ENCODE measurements at places on chromosomes 7 and 10.

DNA sequence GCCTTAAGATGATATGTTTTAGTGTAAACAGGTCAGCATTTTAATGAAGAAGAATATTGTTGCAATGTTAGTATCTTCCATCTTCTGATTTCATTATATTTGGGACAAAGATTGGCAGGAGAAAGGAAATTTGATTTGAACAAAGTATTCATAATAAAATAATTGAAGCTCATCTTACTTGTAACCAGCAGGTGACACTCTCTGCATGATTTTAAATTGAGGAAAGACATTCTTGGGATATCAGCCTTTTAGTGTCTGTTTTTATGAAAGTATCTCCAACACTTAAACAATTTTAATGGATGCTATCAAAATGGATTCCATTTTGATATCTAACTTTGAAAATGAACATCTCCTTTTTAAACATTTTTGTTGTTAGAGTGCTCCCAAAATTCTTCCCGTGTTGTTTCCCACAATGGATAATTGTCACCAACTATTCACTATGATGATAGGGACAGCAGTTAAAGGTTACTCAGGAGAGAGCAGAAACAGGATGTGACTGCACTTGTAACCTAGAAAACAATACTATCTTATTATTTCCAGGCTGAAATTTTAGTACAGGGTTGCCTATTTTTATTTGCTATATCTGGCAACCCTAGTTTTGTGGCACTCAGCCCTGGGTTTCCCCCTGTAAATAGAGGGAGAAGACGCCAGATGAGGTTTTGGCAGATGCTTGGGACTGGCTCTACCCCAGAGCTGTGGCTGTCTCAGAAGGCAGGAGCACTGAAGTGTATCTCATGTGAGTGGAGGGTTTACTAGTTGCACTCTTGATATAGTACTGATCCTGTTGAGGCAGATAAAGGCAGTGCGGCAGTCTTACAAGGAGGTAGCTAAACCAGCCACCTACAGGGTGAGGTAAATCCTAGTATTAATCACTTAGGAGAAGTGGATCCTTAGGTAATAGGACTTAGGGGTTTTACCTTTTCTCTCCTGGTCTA lies 31.0 kb upstream of the ABCB4 start:
- DNase-seq, result no peak

DNA sequence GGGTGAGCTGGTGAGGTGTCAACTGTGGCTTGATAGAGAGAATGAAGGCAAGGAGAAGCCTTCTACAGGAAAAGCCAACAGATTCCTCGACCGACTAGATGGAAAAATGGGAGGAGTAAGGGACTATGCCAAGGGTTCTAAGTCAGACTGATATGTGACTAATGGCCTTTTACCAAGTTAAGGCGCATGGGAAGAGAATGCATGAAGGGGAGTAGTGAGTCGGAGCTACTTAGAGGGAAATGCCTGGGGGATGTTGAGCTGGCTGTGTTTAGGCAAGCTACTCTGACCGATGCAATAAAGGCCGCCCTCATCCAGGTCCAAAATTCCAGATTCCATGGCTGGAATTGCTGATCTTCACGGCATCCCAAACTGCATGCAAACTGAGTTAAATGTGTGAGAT lies 48.2 kb downstream of the APBB1IP start:
- no peak for DNase-seq

DNA sequence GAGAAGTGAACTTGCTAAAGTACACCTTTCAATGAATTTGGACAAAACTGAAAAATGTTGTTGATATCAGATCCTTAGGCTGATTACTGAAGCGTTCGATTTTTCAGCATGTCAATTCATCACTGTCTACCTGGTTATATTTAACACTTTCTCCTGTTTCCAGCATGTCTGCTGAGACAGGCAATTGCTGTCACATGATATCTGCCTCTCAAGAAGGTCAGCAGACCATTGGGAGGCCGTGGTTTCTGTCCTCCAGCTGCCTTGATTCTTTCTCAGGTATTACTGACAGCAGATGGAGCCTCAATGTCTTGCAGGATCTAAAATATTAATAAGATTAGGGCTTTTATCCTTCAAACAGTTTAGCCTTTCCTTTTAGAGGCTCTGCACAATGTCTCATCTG lies 127.5 kb downstream of the SNX10 start:
- DNase-seq, result no peak

DNA sequence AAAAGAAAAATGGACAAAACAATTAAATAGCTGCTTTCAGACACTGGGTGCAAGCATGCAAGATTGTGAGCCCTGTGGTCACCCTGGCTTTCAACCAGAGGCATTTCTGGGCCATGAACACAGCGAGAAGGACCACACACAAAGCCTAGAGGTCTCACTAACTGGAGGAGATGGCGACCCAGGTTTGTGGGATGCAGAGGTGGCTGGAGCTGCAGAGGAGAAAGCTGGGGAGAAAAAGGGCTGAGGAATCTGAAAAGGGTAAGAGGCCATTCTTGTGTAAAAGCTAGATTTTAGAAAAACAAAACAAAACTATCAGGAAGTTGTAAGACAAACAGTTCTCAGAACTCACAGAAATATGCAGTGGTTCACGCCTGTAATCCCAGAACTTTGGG lies 30.1 kb upstream of the PTPRN2 start:
- no peak for DNase-seq

DNA sequence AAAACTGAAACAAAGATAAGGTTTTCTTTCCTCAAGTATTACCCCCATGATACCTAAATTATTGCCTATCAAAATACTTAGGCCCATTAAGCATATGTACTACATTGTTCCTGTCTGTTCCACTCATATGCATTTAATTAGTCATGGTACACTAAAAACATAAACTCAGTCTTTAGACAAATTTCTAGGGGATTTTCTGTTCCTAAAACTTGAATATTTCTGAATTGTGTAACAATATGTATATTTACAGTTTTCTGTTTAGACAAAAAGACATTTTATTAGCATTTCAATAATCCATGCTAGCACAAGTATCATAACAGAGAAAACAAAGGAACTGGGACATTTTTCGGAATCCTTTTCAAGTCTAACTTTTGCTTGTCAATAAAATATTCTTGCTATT lies 234.2 kb downstream of the CRPPA start:
- DNase-seq, result no peak

- DNase-seq, result no peak
Observed at GRCh38 chr10:1287971-1288401, 231.8 kb downstream of the WDR37 start.

DNA sequence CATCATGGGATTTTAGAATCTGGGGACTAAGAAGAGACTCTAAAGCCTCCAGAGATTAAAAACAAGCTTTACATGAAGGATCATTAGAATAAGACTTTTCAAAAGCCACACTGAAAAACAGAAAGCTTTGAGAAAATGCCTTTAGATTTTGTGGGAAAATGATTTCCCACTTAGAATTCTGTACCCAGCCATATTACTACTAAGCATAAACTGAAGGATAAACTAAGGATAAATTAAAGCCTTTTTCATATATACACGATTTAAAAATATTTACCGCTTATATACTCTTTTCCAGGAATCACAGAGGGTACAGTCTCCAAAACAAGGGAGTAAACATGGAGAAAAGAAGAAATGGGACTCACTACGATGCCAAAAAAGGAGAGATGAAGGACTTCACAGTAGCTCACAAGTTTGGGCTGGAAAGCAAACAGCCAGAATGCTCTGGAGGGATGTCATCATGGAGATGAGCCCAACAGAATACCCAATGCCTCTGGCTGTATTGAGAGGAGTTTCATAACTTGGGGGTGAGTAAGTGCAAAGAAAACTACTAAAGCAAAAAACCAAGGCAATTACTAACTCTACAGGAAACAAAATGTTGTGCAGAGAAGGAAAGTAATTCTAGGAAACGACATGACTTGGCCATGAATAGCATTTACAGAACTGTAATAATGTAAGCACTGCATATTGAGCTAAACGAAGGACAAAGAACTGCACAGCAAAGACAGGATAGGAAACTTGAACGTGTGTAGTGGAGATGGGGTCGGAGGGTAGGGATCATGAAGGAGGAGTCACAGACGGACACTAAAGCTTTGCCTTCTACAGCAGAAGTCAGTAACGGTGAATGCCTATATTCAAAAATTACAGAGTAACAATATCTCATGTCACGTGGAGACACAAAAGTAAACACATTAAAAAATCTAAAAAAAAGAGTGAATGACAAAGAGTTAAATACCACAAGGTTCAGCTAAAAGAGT lies 61.4 kb upstream of the ASAH2 start:
- DNase-seq, result no peak

- DNase-seq, result no peak
Observed at GRCh38 chr7:36916116-36916515, 191.8 kb upstream of the AOAH start.
